ENCODE measurements at places on chromosomes 5 and 9.
A peak's percentile ranks its signal among the peaks of the same experiment; 100 is the strongest.

DNA sequence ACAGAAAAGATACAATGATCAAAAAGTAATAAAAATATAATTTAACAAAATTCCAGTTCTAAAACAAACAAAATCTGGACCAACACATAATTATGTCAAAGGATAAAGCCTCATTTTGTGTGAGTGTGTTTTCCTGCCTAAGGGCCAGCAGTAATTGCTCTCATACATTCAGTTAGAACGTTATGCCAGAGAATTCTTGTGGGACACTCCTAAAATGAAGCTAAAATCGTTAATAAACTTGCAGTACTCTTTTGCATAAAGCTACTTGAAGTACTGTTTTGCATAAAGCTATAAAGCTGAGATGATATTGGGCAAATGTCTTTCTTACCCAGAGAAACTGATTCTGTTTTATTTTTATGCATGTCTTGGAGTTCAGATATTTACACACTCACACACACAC is 1072.3 kb downstream of the MAT2B start:
- no peak for DNase-seq

- DNase-seq, result no peak
These were observed 21.6 kb downstream of the AMBP start for GRCh38 chr9:114056527-114056926.

DNA sequence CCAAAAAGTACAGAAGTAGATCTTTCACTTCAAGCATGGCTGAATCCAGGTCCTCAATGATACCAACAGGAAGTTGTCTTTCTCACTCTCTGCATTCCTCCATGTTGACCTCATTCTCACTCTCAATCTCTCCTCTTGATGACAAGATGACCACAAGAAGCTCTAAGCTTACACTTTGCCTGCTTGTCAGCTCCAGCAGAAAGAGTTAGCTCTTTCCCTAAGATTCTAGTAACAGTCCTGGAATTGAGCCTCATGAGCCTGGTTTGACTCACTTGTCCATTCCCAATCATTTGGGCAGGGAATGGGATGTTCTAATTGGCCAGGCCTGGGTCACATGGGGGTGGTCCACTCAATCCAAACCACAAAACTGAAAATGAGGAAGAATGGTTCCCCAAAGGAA is 3.3 kb upstream of the CLTA start:
- DNase-seq, result peak; percentile 91

GRCh38 chr5:156400231-156400986 is 73.4 kb downstream of the SGCD start:
- DNase-seq, result no peak

DNA sequence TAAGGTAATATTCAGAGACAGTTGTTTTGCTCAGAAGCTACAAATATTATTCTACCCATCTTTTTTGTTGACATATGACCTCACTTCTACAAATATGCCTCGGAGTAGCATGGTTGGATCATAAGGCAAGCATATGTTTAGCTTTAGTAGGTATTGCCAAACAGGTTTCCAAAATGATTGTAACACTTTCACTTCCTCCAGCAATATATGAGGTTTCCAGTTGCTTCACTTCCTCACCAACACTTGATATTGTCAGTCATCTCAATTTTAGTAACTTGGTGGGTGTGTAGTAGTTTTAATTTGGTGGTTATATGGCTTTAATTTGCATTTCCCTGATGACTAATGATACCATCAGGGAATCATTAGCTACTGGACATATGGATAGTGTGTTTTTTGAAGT is 46.7 kb downstream of the TNFSF8 start:
- no peak for DNase-seq

DNA sequence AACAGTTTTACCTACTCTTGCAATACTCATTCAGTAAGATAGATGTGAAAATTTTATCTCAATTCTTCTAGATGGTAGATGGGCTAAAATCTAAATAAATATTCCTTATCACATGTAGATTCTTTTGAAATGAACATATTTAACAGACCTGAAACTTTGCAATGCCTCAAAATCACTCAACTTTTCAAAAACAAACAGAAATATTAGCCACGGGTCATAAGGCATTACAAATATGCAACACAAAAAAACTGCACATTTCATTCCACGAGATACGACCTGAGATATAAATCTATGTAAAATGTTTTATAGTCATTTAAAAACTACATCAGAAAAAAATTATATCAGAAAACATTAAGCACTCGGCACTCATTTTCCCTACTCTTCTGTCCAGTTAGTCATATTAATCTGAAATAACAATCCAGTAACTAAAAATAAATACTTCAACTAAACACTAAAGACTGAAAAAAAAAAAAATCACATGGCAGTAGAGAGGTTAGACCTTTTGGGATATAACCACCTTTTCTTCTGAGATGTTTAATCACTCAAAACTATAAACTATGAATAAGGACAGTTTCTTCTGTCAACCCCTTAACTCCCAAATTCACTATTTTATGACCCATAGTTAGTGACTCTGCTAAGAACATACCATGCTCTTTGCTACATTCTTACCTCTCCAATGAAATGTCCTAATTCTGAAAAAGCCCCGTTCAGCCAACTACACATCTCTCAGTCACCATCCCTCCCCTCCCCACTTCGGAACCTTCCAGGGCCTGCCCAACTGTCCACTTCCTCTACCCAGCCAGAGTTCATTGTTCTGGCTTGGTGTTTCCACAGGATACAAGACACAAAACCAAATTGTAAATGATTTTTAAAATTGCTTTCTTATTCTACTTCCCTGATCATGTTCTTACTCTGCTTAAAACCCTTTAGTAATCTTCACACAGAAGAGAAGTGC is 6.4 kb downstream of the HOMER1 start:
- DNase-seq, result no peak

GRCh38 chr5:163467682-163468081 is 7.2 kb downstream of the HMMR start:
- DNase-seq, result no peak

DNA sequence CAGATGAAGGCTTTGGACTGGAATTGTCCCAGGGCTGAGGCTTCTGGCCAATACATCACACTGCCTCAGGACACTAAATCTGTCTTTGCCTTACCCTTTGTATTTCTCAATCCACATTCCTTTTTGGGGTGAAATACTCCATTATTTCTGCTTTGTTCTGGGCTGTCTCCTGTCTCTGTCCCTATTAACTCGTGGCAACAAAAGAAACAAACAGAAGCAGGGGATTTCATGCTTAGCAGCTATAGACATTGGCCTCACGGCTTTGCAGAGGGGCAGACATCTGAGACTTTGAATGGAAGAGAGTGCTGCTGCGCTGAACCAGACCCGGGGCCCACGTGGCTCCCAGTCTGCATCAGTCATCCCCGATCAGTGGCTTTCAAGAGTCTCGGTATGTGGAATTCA is 129.7 kb downstream of the ARL15 start:
- DNase-seq, result peak; percentile 13

- DNase-seq, result no peak
These were observed 133.0 kb downstream of the ZSWIM6 start for GRCh38 chr5:61465066-61465465.

DNA sequence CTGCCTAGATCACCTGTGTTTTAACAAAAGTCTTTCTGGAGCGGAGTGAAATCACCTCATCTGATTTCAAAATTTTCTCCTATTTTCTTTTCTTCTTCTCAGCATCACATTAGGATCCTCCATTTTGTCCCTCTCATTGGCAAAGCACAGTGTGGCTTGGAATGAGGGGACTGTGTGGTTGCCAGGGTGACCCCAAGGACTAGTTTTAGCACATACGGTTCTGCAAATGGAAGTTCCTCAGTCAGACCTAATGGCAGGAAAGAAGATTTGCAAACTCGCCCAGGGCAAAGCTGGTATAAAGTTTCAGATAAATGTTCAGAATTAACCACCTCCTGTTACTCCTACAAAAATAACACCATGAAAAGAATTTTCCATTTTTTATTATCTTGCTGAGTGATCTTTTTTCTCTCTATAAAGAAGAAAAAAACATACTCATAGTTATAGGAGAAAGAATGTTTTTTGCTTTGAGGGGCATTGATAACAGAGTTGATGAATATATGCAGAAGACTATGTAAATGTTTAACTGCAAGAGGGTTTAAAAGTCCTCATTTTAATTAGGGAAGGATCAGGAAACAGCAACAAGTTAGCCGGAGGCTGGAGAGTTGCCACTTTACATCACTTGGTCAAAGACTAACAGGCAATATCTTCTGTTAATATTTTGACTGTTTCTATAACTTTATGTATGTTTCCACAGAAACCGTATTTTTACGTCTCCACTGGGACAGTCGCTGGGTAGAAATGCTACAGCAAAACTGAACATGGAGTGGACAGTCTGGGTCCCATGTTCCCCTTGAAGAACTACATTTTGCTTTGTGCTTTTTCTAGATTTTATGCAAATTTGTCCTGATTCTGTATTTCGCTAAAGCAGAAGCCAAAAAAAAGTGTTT is 257.8 kb downstream of the NR2F1-AS1 start:
- no peak for DNase-seq

- DNase-seq, result peak; percentile 47
These were observed 10.8 kb upstream of the CCDC69 start for GRCh38 chr5:151234476-151235238.

- DNase-seq, result no peak
These were observed 125.2 kb upstream of the KLF4 start for GRCh38 chr9:107614765-107615164.

DNA sequence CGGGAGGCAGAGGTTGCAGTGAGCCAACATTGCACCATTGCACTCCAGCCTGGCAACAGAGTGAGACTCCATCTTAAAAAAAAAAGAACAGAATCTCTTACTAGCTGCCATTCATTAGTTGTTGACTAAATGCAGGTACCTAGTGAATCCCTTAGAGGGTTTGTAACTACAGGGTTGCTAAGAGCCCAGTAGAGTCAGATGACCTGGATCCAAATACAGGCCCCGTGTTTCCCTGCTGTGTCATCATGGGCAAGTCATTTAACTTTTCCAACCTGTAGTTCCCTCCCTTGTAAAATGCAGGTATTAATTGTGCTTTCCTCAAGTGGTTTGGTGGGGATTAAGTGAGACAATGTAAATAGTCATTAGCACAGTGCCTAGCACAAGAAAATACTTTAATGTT is 32.8 kb downstream of the PLAC8L1 start:
- DNase-seq, result no peak

DNA sequence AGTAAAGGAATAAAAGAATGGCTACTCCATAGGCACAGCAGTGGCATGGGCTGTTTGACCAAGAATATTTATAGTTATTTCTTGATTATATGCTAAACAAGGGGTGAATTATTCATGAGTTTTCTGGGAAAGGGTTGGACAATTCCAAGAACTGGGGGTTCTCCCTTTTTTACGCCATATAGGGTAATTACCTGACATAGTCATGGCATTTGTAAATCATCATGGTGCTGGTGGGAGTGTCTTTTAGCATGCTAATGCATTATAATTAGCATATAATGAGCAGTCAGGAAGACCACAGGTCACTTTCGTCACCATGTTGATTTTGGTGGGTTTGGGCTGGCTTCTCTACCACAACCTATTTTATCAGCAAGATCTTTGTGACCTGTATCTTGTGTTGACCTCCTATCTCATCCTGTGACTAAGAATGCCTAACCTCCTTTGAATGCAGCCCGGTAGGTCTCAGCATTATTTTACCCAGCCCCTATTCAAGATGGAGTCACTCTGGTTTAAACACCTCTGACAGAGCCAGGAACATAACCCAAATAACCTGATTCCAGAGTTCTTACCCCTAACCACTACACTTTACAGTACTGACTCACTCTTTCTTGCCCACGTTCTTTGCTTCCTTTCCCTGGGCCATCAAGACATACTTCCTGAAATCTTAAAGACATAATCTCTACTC is 25.0 kb upstream of the MRPS30 start:
- DNase-seq, result no peak

- DNase-seq, result peak; percentile 51
These were observed 380.9 kb downstream of the TLE1 start for GRCh38 chr9:81308404-81308803.

GRCh38 chr5:171647043-171647903 is 138.3 kb upstream of the SMIM23 start:
- DNase-seq, result peak; percentile 80

DNA sequence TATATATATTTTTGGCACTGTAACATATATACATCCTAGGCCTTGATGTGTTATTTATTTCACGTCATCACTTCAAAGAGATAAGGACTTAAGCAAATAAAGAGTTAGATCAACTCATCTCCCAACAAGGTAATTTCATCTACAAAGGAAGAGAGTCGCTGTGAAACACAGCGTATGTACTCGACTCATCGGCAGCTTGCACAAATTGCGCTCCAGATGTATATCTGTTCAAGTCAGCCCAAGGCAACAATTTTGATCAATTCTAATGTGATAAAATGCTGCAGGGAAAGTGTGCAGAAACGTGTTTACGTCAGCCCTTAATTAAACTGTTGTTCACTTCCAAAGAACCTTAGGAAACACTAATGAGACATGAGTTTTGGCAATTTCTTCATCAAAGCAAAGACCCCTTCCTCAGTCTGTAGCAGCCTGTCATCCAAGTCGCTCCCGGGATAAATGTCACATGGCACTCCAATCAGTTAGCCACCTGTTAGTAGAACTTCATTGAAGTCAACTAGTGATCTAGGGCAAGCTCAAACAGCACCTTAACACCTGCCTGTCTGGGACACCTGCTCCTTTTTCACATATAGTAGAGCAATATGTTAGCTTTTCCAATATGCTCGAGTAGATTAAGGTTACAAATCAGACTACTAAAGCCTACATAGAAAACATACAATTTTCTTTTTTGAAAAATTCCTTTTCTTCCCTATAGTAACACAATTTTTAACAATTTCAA is 182.4 kb downstream of the NFIB start:
- no peak for DNase-seq

GRCh38 chr9:107738789-107739188 is 249.2 kb upstream of the KLF4 start:
- peak; percentile 64 for DNase-seq

DNA sequence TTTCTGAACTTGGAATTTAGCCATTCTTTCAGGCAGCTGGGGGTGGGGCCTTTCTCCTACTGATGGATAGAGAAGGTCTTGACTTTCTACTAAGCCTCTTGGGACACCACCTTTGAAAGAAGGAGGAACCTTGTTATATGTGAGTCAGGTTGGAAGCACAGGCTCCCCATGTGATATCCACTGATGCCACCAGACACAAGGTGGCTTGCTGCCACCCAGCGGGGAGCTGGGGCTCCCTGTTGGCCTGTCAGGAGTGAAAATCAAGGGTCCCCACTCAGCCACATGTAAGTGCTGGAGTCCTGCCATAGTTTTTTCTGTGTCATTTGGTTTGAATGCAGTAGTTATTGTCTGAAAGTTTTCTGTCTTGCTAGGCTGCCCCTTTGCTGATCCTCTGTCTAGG is 252.4 kb upstream of the NFIL3 start:
- DNase-seq, result peak; percentile 68

GRCh38 chr5:176918613-176919012 is 19.5 kb upstream of the HK3 start:
- no peak for DNase-seq

GRCh38 chr5:19406576-19407365 is 581.2 kb downstream of the CDH18 start:
- no peak for DNase-seq

DNA sequence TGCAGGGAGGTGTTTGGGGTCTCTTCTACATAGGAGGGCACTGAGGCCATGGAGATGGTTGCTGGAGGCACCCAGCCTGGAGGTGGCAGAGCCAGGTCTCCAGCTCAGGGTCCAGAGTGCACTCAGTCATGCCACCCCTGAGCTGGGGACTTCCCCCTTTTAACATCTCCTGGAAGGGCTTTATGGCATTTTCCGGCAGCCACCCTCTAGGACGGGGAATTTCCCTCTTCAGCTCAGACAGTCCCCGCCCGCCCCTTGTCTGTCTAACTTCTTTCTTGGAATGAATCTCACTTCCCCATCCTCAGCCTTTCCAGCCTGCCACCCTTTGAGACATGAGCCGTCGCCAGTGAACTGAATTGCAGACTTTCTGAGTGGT is 49.9 kb downstream of the COL15A1 start:
- DNase-seq, result peak; percentile 44

- DNase-seq, result peak; percentile 5
These were observed 114.3 kb upstream of the STARD4 start for GRCh38 chr5:111626473-111627148.
